ENCODE measurements at places on chromosomes 16 and 17. TPM values are rescaled to one million over a fixed set of nuclear protein-coding genes. Genes with fewer than 3 reads are reported as not detected.

COL1A1 gene
- 400 TPM for total RNA-seq

DNA sequence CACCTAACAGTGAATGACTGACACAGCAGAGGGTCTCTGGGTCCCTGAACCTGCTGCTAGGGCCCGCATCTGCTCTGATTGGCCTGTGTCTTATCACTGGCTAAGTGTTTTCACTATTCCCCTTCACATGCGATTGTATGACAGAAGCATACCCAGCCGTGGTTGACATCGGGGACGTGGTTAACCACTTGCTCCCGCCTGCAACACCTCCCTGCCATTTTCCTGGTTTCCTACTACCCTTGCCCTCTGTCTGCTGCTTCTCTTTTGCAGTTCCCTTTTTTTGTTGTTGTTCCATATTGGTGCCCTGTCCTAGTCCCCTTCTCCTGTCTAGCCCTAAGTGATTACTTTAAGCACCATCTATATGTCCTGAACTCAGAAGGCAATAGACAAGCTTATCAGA is 177.0 kb downstream of the RGS9 start:
- no peaks in the 10 kb centered on the region for H3K36me3 ChIP-seq
- no peak overlapping the region for H3K4me3 ChIP-seq
- no peak for DNase-seq

- no peak overlapping the region for H3K4me3 ChIP-seq
- no peaks in the 10 kb centered on the region for H3K27me3 ChIP-seq
- no peak for DNase-seq
- H3K4me1 ChIP-seq: no peaks in the 10 kb centered on the region
- no peaks in the 10 kb centered on the region for H3K36me3 ChIP-seq
- H3K27ac ChIP-seq: no peak overlapping the region
Measured at GRCh38 chr17:73156887-73157520, 7.8 kb upstream of the SSTR2 start.

DNA sequence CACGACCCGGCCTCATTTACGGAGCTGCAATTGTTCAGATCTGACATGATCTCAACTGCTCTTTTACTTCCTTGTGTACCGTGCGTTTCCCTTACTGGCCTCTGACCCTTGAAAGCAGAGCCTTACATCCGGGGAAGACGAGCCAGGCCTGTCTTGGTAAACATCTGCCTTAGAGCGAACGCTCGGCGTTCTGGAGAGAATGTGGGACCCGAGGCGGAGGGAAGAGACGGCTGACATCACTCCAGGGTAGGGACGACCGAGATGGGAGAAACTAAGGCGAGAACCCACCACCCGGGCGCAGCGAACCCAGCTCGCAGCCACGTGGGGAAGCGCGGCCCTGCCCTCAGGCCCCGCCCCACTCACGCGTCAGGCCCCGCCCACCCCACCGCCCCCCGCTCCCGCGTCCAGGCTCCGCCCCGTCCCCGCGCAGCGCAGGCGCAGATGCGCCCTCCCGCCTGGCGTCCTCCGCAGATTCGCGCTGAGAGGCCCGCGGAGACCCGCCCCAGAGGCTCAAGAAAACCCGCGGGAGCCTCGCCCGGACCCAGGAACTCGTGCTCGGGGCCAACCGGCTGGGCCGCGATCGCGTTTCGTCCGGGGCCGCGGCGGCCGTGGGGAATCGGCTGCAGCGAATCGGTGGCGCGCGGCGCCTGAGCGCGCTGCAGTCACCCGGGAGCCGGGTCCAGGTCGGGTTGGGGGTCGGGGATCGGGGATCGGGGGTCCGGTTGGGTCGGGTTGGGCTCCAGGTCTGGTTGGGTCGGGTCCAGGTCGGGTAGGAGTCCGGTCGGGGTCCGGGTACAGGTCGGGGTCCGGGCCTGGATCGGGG is at the start of gene TELO2:
Gene TELO2, plus strand, starts transcription at position 438 of the 823 bp plus-strand sequence. CDS start 922 bp downstream, outside the sequence.
- peak; percentile 95 for DNase-seq
- peak within 1 kb of the TSS; percentile 66 for H3K4me3 ChIP-seq
- H3K36me3 ChIP-seq: no peaks in the 10 kb centered on the region
- peak within 1 kb of the TSS; percentile 22 for H3K27ac ChIP-seq

- H3K4me3 ChIP-seq: no peak within 1 kb of the TSS
- DNase-seq: no peak
- H3K36me3 ChIP-seq: no peaks in the 10 kb centered on the region
- H3K27me3 ChIP-seq: no peaks in the 10 kb centered on the region
Measured at GRCh38 chr17:37375706-37376105, at the start of gene C17orf78. TSS of gene C17orf78 (plus strand) at chr17:37375985. CDS start at chr17:37376093, 108 bp downstream.

DNA sequence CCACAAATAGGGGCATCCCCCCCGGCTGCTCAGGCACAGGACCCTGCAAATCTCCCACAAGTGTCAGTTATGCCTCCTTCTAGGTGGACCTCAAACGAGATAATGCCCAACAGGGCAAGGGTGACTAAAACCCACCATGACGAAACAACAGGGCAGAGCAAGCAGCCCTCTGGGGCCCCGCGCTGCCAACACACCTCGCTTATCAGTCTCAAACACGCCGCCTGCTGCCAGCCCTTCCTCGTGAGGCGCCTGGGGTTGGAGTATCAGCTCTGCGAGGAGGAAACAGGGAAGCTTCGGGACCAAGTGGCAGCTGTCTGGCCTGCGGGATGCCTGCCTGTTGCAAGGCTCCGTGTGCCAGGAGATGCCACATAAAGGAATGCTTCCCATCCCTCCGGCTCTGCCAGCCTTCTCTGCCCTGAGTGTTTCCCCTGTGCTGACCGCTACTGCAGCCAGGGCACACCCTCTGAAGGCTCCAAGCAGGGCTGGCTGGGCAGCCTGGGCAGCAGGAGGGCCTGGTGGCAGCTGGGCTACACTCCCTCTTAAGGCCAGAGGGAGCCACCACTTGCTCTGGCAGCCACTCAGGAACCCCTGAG is 2.5 kb downstream of the SMIM5 start:
- no peak overlapping the region for H3K27ac ChIP-seq
- H3K4me3 ChIP-seq: no peak overlapping the region
- no peak for DNase-seq
- no peaks in the 10 kb centered on the region for H3K36me3 ChIP-seq

GRCh38 chr17:56737421-56738161 is 96.1 kb downstream of the C17orf67 start:
- H3K36me3 ChIP-seq: no peaks in the 10 kb centered on the region
- no peak overlapping the region for H3K27ac ChIP-seq
- no peaks in the 10 kb centered on the region for H3K27me3 ChIP-seq
- DNase-seq: no peak
- H3K4me1 ChIP-seq: no peaks in the 10 kb centered on the region

Data from aorta (tissue), 5 donors.